ENCODE measurements at places on chromosomes 13 and 19.

DNA sequence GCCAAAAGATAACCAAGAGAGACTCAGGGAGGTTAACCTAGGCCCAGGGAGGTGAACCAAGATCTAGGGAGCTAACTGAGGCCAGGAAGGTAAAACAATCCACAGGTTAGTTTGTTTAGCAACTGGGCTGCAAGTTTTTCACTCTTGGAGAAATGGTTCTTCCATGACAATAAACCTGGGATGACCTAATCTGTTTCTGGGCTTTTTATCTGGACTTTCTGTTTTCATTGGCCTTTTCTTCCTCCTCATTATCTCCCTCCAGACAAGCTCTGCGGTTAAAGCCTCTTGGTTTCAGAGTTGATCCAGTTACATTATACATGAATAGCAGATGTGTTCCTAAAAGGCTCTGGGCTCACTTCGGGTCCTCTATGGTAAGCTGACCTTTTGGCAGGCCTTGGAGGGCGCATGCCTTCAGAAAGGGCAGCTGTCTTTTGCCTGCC, 44.2 kb downstream of the PCDH8 start:
- DNase-seq, result no peak

GRCh38 chr13:112733112-112733511, 43.3 kb downstream of the ATP11A start:
- no peak for DNase-seq

DNA sequence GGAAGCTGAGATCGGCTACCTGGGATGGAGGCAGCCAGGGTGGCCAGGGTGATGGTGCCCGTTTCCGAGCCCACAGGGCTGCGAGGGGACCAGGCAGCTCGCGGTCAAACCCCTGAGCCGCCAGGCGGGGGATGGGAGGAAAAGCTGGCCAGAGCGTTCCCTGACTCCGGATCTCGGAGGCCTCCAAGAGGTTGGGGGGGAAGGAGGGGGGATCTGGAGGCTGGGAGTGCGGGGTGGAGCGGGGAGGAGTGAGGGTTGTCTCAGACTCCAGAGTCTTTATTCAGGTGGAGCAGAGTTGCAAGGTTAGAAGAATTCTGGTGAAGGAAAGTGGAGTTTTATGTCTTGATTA, 1.1 kb downstream of the CACNG7 start:
- no peak for DNase-seq

GRCh38 chr13:32017474-32017873, 14.1 kb upstream of the FRY start:
- no peak for DNase-seq

DNA sequence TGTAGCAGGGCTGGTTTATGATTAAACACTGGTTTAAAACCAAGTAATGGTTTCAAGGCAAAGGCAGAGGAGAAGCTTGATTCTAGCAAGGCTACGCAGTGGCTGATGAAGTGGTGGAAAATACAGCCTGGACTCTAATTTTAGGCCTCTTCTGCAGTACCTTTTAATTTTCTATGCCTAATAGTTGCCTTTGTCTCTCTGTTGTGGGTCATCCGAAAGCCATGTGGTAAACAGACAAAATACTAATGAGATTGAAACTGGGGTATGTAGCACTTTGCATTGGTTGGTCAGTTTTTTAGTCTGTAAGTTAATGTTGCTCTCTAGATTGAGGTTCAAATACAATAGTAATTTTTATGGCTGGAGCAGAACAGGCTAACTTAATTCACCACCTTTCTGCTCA, 3.3 kb downstream of the LMO7 start:
- DNase-seq, result no peak

- no peak for DNase-seq
Observed at GRCh38 chr13:106480351-106480910, 55.0 kb downstream of the EFNB2 start.

DNA sequence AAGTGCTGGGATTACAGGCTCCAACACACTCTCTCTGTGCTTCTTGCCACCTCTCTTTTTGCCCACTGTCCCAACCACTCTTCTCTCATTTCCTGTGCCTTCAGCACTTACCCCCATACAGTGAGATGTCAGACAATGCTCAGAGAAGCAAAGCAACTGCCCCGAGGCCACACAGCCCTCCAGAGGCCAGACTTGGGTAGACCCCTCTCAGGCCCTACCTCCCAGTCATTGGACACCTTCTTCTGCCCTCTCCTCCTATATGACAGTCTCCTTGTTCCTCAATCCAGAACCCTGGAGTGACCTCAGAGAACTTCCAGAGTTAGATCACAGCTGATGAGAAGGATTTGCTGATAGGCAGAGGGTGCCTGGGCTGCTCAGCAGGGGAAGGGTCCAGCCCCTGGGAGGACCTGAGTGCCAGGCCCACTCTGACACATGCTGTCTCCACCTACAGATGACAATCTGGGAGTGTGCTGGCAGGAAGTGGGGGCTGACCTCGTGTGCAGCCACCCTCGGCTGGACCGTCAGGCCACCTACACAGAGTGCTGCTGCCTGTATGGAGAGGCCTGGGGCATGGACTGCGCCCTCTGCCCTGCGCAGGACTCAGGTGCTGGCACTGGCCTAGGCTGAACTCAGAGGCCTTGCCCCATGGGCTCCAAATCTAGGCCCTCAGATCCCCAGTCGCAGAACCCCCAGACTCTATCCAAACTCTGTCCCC, 24.4 kb downstream of the LTBP4 start:
- DNase-seq, result no peak

- no peak for DNase-seq
Observed at GRCh38 chr13:112741185-112741755, 51.4 kb downstream of the ATP11A start.

DNA sequence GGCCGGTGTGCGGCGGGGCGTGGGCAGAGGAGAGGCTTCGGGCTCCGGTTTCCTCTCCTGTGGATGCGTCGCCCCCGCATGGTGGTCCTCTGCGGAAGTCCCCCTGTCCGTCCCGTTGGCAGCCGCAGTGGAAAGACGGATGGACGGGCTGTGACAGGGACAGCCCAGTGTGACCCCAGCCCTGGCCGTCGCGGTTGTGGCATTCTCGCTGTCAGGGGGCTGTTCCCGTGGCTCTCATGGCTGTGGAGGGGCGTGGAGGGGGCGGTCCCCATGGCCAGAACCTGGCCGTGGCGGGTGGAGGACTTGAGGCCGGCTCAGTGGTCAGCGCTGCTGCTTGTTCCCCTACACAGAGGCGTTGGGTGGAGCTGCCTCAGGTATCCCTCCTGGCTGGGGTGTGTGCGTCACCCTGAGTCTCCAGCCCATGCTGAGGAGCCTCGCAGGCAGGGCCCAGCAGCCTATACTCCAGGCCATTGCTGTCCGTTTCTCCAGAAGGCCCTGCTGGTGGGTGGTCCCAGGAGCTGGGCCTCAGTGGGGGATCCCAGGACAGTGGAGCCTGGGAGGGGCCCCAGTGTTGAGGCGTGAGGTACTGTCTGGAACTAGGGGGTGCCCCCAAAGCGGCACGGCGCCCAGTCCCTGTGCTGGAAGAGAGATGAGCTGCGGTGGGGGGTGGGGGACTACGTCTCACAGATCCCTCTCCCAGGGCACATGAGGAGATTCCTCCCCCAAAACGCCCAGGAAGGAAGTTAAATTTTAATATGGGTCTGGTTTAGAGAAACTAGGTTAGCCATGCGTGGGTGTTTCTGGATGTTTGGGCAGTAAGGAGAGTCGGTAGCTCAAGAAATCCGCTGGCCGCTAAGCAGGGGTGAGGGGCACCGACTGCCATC, 20.3 kb downstream of the CSNK1G2 start:
- DNase-seq, result no peak

DNA sequence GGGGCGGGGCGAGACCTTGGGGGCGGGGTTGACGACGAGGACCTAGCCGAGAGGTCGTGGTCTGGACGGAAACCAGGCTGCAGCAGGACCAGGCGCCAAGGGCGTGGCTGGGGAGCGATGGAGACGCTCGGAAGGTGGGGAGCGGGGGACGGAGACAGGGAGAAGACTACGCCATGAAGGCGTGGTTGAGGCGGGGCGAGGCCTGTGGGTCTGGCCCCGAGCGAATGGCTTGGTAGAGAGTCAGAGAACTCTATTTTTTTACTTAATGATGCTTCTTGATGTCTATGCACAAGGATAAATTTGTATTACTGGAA, 674 bp upstream of the FBXL12 start:
- no peak for DNase-seq

DNA sequence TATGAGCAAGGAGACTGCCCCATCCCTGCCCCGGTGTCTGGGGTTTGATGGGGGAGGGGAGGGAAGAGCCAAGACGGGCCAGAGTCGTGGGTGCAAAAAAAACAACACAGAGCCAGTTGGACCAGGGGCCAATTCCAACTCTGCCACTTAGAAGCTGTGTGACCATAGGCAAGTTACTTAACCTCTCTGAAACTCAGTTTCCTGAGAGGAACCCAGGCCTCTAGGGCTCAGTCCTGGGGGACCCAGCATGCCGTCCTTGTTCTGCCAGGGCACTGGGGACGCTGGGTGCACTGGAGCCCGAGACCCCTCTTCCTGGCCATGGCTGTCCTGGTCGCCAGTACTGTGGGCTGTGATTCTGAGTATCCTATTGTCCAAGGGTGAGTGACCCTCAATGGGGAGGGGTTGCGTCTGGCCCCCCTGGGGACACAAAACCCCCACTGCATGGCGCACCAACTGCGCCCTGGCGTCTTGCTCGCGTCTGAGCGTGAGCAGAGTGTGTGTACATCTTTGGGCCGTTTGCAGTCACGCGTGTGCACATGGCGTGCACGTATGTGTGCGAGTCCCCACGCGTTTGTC, 24.6 kb downstream of the CLEC4M start:
- no peak for DNase-seq

GRCh38 chr19:2170219-2170618, 6.5 kb downstream of the DOT1L start:
- no peak for DNase-seq

GRCh38 chr19:40599902-40600569, 1.1 kb upstream of the LTBP4 start:
- no peak for DNase-seq

GRCh38 chr19:46489445-46490272, 6.0 kb downstream of the PNMA8B start:
- DNase-seq, result no peak

GRCh38 chr19:18869023-18869618, 26.8 kb downstream of the CERS1 start:
- DNase-seq, result no peak

GRCh38 chr13:76965759-76966421, 17.6 kb downstream of the ACOD1 start:
- no peak for DNase-seq

GRCh38 chr19:1001538-1002166, 1.4 kb downstream of the GRIN3B start:
- no peak for DNase-seq

GRCh38 chr13:42492372-42492920, 81.5 kb upstream of the TNFSF11 start:
- DNase-seq, result no peak

DNA sequence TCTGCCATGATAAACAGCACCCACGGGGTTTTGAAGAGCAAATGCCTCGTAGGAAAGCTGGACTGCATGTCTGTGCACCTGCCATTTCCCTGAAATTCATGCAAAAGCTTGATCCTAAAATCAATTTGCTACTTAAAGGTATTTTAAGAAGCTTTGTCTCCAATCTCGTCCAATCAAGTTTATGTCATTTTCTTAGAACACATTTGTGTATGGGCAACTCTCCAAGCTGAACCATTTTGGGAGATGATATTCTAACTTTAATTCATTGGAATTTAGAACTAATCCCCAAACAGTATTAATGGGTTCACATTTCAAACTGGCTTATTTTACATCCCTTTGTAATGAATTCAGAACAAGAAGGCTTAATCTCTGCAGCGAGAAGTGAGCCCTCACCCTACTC, 822 bp downstream of the ADPRHL1 start:
- DNase-seq, result no peak

- no peak for DNase-seq
Observed at GRCh38 chr19:13633109-13633508, 126.8 kb upstream of the CACNA1A start.

DNA sequence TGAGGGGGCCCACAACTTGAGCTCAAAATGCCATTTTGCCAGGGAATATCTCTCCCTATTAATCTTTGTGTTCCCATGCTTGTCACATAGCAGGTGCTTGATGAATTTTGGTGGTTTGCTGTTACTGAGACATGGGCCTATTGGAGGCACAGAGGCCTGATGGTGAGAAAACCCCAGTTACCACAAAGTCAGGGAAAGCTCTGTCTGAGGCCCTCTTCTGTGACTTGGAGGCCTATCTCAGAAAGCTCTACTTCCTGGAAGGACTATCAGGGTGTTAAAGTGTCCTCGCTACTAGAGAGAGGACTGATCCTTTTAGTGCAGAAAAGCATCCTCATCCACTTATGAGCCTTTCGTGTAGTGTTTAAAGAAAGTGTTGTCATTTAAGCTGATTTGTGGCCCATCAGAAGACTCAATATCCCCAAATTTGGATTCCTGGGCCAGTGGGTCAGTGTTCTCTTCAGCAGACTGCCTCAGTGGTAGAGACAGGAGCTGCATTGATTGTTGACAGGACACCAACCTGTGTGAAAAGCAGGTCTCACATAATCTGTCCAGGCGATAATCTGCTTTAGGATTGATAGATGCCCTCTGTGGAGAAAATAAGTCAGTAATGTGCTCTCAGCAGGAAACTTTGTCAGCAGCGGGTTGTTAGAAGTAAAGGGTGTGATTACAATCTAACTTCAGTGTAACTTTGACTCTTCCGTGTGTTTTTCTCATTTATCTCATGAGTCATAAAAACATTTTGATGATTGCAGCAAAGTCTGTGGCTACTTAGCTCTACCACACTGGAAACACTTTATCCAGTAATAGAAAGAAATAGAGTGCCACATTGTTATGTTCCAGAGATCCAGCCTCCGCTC, 121.0 kb downstream of the AKAP11 start:
- DNase-seq, result no peak

GRCh38 chr13:42405665-42406390, 133.9 kb downstream of the AKAP11 start:
- no peak for DNase-seq

DNA sequence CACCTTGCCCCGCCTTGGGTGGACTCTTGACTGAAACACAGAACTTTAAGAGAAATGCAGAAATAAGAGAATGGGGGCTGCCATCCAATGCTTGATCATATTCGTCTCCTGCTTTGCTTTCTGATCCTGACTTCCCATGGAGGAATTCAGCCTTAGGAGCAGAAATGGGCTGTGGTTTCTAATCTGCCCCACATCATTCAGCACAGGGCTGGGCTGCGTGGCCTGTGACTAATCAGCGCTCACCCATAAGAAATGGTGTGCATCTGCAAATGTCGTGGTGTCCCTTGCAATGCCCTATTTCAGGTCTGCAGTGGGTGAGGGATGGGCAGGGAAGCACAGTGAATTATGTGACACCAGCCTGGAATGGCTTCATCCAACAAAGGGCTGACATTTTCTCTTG, 60.7 kb upstream of the URI1 start:
- DNase-seq, result no peak

DNA sequence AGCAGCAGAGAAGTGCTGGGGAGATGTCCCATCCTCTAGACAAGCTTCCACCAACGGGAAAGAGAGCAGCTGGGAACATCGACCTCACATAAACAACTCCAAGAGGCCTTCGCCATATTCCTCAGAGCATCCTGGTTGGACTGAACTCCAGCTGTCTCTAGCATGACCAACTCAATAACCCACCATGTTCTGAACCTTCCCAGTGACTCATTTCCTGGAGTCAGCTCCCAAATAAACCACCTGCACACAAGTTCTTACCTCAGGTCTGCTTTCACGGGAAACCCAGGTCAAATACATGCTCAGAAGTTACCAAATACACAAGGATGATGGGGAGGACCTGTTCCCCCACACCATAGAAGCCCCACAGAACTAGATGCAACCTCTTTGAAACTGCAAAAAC, 878.5 kb downstream of the UQCRFS1 start:
- no peak for DNase-seq

Measured in activated CD8-positive, alpha-beta memory T cell treated with anti-CD3 and anti-CD28 coated beads for 1 hour (primary cell).